Hippocampal formation (tissue), 2 donors: ENCODE measurements at places on chromosomes 4 and X.
A peak's percentile ranks its signal among the peaks of the same experiment; 100 is the strongest.

DNA sequence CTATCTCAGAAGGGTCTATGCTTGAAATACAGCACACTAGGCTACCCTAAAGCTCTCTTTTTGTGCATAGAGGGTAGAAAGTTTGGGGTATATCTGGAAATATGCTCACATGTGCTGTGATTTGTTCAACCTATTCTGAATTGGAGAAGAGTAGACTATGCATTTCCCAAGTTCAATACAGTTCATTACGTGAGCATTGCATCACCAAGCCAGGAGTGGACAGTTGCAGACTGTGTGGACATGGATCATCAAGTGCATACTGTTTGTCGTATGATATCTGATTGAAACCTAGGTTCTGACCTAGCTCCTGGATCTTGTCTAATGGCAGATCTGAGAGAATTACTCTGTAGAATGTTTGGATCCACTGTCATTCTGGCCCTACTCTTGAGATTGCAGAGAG lies 161.1 kb downstream of the FRAS1 start:
- DNase-seq, result no peak

DNA sequence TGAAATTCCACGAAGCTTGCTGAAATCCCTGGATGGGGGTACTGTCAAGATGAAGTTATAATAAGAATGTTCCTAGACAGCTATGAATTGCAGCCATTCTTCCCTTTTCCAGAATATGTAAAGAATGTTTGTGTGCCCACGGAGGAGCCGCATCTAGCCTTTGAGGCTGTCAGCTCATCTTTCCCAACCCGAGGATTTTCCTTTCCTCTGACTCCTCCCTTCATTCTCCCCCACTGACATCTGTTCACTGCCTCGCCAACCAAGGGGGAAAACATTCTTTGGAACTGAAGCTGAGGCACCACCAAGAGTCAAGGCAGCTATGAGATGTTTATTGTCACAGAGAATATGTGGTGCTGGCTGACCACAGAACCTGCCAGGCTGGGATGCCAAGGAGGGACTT lies 8.8 kb downstream of the NHSL2 start:
- DNase-seq, result no peak

- no peak for DNase-seq
These were observed 49.5 kb upstream of the IBSP start for GRCh38 chr4:87749883-87750282.

DNA sequence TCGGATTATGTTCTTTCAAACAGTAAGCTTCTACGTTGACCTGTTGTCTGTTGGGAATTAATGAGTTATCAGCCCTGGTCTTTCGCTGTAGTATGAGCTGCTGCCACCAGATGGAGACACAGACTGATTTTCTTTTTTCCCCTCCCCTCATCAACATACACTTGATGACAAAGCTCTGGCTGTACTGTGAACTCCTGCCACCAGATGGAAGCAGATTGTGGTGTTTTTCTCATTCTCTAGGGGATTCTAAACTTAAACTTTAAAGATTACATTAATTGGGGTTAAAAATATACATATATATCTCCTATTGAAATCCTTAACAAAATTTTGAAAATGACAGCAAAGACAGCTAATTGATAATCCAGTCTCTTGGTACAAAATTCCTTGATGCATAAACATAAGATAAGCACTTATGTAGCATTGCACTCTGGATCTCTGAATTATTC lies 44.8 kb downstream of the SMS start:
- DNase-seq, result peak; percentile 83

DNA sequence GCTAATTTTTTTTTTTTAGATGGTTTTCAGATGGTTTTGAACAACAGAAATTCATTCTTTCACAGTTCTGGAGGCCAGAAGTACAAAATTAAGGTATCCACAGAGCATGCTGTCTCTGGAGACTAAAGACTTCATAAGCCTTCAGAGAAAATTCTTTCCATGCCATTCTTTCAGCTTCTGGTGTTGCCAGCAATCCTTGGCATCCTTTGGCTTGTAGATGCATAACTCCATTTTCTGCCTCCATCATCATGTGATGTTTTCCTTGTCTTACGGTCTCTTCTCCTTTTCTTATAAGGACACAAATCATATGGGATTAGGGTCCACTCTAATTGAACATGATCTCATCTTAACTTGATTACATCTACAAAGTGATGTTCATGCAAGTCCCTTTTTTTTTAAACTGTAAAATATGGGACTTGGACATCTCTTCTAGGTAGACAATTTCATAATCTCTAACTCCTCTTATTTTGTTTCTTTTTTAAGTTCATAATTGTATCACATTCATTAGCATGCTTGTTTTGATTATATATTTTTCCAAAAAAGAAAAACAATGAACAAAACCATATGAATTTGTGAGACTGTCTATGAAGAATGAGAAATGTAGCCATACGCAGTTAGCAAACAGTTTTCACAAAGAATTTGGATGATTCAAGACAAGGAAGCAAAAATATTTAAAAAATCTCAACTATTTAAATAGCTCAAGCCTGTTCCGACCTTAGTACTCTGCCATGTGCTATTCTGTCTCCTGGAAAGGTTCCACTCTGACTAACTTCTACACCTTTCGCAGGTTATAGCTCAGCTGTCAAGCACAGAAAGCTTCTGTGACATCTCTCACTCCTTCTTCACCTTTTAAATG lies 53.1 kb upstream of the GIMD1 start:
- DNase-seq, result no peak

DNA sequence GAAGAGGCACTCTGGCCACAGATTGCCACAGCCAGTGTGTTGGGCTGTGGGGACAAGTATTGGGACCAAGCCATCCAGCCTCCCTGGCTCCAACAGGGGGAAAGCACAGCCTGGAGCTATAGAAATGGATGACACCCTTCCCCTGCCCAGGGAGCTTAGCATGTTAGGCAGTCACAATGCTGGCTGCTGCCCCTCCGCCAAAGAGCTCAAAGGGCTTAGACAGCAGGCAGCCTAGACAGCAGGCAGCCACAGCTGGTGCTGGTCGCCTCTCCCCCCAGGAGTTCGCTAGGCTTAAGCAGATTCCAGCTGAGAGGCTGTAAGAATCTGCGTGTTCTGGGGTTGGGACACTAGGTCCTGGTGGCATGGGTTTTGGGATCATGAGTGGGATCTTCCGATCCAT lies 94.5 kb upstream of the MXRA5 start:
- DNase-seq, result no peak

GRCh38 chrX:74272230-74272629 lies 31.8 kb upstream of the ZCCHC13 start:
- no peak for DNase-seq

DNA sequence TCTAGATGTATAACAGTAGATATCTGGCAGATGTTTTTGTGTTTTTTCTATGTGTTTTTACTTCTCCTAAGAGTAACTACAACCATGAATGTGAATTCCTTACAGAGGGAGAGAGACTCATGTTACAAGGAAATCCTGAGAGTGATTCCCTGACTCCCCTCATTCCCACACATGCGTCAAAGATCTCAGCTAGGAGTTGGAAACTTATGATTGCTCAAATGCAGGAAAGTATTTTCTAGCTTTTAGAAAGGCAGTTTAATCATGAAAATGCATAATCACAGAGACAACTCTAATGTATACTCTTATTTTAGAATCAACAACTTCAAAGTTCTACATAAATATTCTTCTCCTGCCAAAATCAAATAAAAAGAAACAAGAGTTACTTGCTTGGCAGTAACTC lies 121.8 kb downstream of the PDE5A start:
- no peak for DNase-seq

GRCh38 chr4:53183754-53184153 lies 182.1 kb downstream of the SCFD2 start:
- no peak for DNase-seq

- DNase-seq, result no peak
These were observed 139.5 kb downstream of the SLIT2 start for GRCh38 chr4:20391198-20391597.

- no peak for DNase-seq
These were observed 731.4 kb downstream of the FAT4 start for GRCh38 chr4:126046081-126046614.

GRCh38 chr4:71857713-71858451 lies 74.0 kb upstream of the GC start:
- DNase-seq, result no peak

- peak; percentile 31 for DNase-seq
These were observed 21.4 kb upstream of the AFAP1 start for GRCh38 chr4:7960790-7961655.

DNA sequence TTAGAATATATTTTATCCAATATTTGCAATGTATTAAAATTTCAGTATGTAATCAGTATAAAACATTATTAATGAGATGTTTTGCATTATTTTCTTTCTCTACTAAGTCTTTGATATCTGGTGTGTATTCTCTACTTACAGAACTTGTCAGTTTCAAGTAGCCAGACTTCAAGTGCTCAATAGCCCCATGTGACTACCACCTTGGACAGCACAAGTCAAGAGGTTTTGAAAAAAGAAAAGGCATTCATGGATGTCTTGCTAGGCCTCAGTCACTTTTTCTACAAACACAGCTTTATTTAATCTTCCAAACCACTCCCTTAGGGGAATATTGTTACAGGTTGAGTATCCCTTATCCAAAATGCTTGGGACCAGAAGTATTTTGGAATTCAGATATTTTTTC lies 189.4 kb downstream of the QDPR start:
- DNase-seq, result no peak

GRCh38 chrX:633985-634958 lies 3.7 kb downstream of the SHOX start:
- no peak for DNase-seq

GRCh38 chr4:60757986-60758680 lies 442.0 kb upstream of the ADGRL3 start:
- no peak for DNase-seq

GRCh38 chr4:158604369-158604768 lies 67.3 kb downstream of the C4orf46 start:
- DNase-seq, result no peak

DNA sequence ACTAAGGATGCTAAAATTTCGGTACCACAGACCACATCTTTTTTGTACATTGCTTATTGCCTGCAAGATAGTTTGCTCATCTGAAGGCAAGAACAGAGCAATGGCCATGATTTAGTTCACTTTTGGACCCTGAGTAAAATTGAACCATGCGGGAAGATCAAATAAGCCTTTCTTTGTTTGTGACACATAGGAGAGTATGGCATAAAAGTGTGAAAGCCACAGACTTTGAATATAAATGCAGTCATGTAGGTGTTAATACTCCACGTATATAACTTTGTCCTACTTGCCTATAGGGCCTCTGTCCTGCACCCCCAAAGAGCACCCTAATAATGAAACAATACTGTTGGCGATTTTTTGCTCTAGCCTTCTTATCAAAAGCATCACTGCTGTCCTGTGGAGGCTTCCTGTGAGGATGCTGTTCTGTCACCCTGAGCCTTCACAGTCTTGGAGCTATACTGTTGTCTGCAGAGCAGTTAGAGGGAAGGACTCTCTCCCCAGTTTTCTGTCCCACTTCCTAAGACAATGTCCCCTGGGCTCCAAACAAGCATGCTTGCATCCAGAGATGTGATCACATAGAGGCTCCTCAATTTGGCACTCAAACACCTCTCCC lies 10.2 kb upstream of the CXCL13 start:
- DNase-seq, result no peak

GRCh38 chr4:146053891-146054290 lies 115.3 kb upstream of the ZNF827 start:
- no peak for DNase-seq

- no peak for DNase-seq
These were observed 769.8 kb upstream of the NDST4 start for GRCh38 chr4:115883231-115883630.

DNA sequence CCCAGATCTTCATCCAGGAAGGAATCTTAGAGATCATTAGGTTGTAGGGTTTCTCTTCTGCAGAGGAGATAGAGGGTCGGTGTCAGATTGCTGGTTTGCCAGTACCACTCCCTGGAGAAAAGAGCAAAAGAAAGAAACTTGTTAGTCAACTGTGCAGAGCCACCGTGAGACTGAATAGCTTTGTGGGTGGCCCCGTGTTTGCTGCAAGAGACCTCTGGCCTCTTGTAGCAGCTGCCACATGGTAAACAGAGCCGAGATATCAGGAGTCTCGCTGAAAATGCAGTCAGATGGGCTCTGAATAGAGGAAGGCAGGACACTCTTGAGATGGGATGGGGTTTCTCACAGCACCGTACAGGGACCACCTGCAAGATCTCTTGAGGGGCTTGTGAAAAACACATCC lies 149.7 kb downstream of the PTTG2 start:
- no peak for DNase-seq

- no peak for DNase-seq
These were observed 122.3 kb upstream of the TMEM164 start for GRCh38 chrX:109880629-109881028.

DNA sequence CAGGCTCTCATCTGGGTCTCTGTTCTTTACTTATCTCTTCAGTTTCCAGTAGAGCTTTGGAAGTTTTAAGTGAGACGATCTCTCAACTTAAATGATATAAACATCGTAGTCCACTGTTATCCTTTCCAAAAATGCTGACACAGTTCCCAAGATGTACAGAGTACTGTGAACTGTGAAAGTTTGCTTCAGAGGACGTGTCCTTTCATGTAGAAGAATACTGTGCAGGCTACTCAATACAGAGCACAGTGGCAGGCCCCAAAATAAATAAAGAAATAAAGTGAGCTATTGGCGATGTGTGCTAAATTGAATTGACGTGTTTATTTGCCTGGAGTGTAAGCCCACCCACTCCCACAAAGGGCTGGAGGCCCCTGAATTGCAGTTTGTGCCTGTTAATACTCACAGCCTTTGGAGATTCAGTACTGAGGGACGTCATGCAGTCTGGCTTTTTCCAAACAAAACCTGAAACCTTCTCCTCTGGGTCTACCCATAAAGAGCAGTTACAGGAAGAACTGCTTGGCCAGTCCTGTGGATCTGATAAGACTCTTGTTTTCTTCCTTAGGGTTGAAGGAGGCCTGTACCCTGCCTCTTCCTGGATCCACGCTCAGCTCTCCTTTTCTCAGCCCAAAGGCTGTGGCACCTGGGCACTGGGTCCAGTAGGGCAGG lies 66.1 kb downstream of the SOWAHB start:
- no peak for DNase-seq

DNA sequence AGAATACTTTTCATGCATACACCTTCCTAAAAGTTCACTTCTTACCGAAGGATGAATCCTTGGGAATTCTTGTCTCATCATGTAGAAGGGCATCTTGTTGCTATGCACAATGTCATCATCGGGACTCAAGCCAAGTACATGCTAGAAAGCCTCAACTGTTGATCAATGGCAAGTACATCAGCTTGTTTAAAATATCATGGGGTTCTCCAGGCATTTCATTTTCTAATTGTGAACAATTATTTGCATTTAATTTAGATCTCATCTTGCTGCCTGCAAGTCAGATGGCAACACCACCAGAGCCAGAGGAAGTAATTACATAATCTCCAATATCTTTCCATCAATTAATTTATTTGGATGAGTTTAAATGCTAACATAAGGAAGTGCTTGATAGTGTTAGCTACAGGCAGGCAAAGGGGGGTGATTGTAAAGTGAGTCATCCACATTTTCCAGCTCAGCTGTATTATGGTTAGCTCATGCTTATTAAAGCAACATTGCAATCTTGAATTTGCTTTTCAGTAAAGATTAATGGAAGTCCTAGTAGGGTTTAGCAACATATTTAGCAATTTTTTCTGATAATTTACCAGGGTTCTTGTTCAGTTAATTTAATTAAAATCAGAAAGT lies 356.5 kb downstream of the CBLL2 start:
- no peak for DNase-seq
